ENCODE measurements at places on chromosomes 13 and 19.

- DNase-seq = no peak
Observed at GRCh38 chr19:18091217-18091608, 4.5 kb upstream of the IL12RB1 start.

GRCh38 chr19:38250821-38251563 lies 5.2 kb downstream of the PPP1R14A start:
- no peak for DNase-seq

- DNase-seq = peak; percentile 53
Observed at GRCh38 chr19:48390188-48391099, 907 bp downstream of the KDELR1 start.

DNA sequence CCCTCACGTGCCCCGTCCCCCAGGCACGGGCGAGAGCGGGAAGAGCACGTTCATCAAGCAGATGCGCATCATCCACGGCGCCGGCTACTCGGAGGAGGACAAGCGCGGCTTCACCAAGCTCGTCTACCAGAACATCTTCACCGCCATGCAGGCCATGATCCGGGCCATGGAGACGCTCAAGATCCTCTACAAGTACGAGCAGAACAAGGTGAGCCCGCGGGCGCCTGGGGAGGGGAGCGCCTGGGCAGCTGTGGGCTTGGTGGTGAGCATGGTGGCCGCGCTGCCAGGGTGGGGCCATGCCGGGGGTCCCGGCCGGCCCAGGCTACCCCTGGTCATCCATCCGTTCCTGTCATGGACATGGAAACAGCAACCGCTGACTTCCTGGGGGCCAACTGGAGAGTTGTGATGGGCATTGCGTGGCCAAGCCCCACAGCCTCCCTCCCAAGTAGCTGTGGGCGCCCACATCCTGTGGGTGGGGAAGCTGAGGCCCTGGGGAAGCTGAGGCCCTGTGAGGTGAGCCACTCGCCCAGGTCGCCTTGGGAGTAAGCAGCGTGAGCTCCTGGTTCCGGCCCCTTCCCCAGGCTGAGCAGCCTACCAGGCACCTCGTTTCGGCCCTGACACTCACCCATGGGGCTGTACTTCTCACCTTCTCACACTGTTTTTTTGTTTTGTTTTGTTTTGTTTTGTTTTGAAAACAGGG lies 16.1 kb downstream of the GNA11 start:
- DNase-seq = no peak

GRCh38 chr13:108156749-108157148 lies 58.6 kb downstream of the LIG4 start:
- no peak for DNase-seq

GRCh38 chr19:54947381-54947780 lies at the start of gene NLRP7:
Gene NLRP7 (minus strand): TSS chr19:54947530.
- DNase-seq = no peak

GRCh38 chr13:106819413-106820180 lies 251.7 kb upstream of the ARGLU1 start:
- no peak for DNase-seq

DNA sequence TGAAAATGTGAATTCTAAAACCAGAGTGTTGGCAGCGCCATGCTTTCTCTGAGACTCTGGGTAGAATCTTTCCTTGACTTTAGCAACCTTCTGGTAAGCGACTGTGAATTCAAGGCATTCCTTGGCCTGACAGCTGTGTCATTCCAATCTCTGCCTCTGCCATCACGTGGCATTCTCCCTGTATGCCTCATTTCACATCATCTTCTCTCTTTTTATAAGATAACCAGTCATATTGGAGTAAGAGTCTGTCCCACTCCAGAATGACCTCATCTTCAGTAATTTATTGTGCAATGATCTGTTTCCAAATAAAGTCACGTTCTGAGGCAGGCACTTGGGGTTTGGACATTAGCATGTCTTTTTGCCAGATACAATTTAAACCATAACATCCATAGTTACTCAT lies 103.4 kb upstream of the POSTN start:
- DNase-seq = peak; percentile 81

Measured in MCF 10A (cell line).